Mesothelial cell of epicardium (in vitro differentiated cells): ENCODE measurements at places on chromosomes 5 and 9.
A peak's percentile ranks its signal among the peaks of the same experiment; 100 is the strongest.

DNA sequence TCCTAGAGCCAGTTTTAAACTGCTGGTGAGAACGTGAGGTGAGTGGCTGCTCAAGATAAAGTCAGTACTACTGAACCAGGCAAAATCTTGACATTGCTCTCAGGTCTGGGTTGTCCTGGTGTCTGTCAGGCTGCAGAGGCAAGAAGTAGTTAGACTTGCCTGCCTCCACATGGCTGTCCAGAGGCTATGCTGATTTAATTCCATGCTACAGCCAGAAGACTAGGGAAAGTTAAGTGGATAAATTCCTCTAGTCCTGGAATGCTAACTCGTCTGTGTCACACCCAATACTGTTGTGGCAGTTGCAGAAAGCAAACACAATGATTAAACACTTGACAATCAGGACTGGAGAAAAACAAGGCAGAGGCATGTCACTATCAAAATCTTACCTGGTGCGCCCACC, 118.9 kb downstream of the ACER2 start:
- H3K27ac ChIP-seq, result no peak overlapping the region
- no peaks in the 10 kb centered on the region for H3K36me3 ChIP-seq
- no peaks in the 10 kb centered on the region for H3K4me1 ChIP-seq
- peaks cover 16% of the 10 kb centered on the region for H3K27me3 ChIP-seq

DNA sequence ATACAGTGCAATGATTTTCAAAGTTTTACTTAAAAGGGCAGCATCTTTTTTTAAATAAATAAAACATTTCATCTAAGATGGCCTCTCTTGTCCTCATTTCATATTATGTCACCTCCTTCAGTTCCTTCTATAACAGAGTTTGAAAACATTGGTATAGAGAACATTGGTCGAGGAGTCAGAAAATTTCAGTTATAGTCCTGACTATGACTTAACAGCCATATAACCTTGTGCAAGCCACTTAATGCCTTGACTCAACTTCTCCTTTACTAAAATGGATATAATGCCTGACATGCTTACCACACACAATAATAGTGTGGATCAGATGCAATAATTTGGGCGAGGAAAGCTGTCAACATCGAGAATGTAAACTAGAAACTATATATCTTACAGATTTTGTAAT, 22.6 kb downstream of the SSBP2 start:
- no peak for DNase-seq
- no peaks in the 10 kb centered on the region for H3K36me3 ChIP-seq
- H3K27ac ChIP-seq, result no peak overlapping the region
- H3K4me1 ChIP-seq, result peaks cover 7% of the 10 kb centered on the region

GRCh38 chr9:83477120-83477519, 61.1 kb downstream of the FRMD3 start:
- no peak overlapping the region for H3K27ac ChIP-seq
- H3K4me3 ChIP-seq, result no peak overlapping the region
- no peaks in the 10 kb centered on the region for H3K4me1 ChIP-seq
- no peak for DNase-seq
- no peaks in the 10 kb centered on the region for H3K36me3 ChIP-seq
- peaks cover 23% of the 10 kb centered on the region for H3K27me3 ChIP-seq

GRCh38 chr5:179258001-179258921, 87.0 kb downstream of the ADAMTS2 start:
- no peak overlapping the region for H3K4me3 ChIP-seq
- DNase-seq, result no peak
- no peak overlapping the region for H3K27ac ChIP-seq
- H3K36me3 ChIP-seq, result no peaks in the 10 kb centered on the region
- H3K27me3 ChIP-seq, result no peaks in the 10 kb centered on the region
- no peaks in the 10 kb centered on the region for H3K4me1 ChIP-seq

- H3K27ac ChIP-seq, result peak overlapping the region; percentile 5
- no peaks in the 10 kb centered on the region for H3K27me3 ChIP-seq
- H3K36me3 ChIP-seq, result no peaks in the 10 kb centered on the region
- no peak overlapping the region for H3K4me3 ChIP-seq
- DNase-seq, result no peak
- H3K4me1 ChIP-seq, result peaks cover 9% of the 10 kb centered on the region
Measured at GRCh38 chr9:17075758-17076485, 58.9 kb upstream of the CNTLN start.

GRCh38 chr9:137300567-137301080, 1.4 kb downstream of the NRARP start:
- peak overlapping the region; percentile 87 for H3K4me3 ChIP-seq
- no peaks in the 10 kb centered on the region for H3K36me3 ChIP-seq
- peaks cover 30% of the 10 kb centered on the region for H3K4me1 ChIP-seq
- peak overlapping the region; percentile 85 for H3K27ac ChIP-seq
- DNase-seq, result no peak

- H3K4me3 ChIP-seq, result no peak overlapping the region
- H3K27ac ChIP-seq, result no peak overlapping the region
- H3K27me3 ChIP-seq, result peaks cover 5% of the 10 kb centered on the region
- DNase-seq, result no peak
- H3K36me3 ChIP-seq, result no peaks in the 10 kb centered on the region
Measured at GRCh38 chr9:121889990-121890563, 203.0 kb downstream of the TTLL11 start.

- peaks cover 18% of the 10 kb centered on the region for H3K36me3 ChIP-seq
- no peak overlapping the region for H3K27ac ChIP-seq
- no peak for DNase-seq
- no peak overlapping the region for H3K4me3 ChIP-seq
- H3K27me3 ChIP-seq, result no peaks in the 10 kb centered on the region
Measured at GRCh38 chr5:150556106-150556505, 48.2 kb downstream of the NDST1 start.
